SIG-M5 (cell line): ENCODE measurements at places on chromosomes 2 and 18.

GRCh38 chr2:75516378-75517360 is 44.1 kb downstream of the EVA1A start:
- no peak for DNase-seq

DNA sequence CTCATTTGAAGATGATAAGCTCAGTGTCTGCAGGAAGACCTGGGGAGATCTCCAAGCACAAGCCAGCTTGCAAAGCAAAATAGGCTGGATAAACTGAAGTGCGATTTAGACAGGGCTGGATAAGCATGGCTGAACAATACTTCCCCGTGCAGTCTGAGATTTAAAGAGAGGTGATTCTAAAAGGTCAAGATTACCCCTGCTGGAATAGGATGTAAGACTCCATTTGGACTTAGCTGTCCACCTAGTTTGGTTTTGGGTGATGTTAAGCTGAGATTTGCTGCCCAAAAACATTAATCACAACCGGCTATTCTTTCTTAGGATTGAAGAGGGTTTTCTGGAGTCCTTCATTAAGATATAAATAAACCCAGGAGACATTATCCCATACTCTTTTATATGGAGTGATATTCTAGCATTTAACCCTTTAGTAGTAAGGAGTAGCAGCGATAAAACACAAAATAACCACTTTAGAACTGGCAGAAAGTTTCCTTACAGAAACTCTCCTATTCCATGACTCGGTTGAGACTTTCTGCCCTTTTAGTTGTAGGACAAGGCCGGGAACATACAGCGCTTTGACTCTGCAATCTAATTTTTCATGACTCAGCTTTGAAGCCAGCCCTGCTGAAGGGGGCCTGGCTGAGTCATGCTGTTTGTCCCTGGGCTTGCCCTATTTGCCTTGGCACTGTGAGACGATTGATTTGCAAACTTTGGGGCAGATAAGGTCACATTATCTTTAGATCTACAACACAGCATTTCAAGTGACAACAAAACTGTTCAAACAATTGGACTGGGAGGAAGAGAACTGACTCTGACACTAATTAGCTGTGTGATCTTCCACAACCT is 238.2 kb downstream of the GCA start:
- DNase-seq = no peak

DNA sequence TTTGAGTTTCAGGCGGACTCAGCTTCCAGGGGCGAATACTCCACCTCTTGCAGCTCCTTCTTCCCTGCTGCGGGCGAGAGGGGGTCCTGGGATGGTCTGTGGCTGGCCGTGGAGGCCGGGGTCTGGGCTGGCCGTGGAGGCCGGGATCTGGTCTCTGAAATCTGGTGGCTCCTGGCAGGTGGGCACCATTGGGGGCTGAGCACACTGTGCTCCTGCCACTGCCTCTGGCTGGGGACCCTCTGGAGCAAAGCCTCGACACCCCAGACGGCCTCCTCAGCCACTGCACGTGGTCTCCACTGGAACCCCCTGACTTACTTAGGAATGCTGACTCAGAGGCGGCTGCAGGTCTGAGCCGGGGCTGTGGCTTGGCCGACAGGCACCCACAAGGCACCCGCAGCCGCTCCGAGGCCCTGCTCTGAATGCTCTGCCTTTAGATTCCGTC is 100.1 kb upstream of the ALKAL2 start:
- DNase-seq = no peak

DNA sequence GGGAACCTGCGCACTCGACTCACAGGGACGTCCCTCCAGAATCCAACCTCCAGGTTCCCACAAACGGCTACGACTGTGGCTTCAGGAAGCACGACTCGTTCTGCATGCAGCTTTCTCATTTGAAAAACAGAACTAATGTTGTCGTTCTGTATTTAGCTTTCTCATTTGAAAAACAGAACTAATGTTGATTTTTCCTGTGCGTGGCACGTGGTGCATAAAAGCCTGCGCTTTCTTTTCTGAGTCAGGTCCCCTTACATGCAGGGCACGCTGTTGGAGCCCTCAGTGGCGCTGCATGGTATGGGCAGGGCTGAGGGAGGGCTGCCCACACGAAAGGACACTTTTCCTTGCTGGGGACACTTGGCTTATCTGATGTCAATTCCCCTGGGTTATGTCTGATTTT is 124.3 kb downstream of the TMEM18 start:
- no peak for DNase-seq

DNA sequence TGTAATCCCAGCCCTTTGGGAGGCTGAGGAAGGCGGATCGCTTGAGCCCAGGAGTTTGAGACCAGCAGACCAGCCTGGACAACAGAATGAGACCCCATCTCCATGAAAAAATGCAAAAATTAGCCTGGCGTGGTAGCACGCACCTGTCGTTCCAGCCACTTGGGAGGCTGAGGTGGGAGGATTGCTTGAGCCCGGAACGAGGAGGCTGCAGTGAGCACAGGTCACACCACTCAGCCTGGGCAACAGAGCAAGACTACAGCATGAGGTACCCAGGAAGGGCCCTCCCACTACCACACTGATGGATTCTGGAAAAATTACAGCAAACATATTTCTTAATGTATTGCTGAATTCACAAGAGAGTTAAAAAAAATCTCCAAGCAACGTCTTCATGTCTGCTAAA is 56.3 kb upstream of the HPCAL1 start:
- DNase-seq = no peak

DNA sequence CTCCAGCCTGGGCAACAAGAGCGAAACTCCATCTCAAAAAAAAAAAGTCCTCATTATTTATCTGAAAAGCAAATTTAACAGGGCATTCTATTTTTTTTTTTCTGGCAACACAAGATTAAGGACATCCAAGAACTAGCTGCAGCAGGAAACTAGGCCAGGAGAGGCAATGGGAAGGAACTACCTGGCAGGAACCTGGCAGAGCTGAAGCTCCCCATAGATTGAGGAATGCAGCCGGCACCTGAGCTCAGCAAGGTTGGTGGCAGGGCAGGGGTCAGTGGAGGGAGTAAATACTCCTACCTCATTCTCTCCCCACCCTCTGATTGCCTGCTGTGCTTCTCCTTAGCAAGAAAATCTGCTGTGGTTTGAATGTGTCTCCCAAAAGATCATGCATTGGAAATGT is 30.4 kb upstream of the LAPTM4A start:
- DNase-seq = no peak

- DNase-seq = no peak
Measured at GRCh38 chr2:100146657-100146960, 4.2 kb upstream of the AFF3 start.

- no peak for DNase-seq
Measured at GRCh38 chr2:175947073-175947472, 55.0 kb downstream of the LNPK start.

DNA sequence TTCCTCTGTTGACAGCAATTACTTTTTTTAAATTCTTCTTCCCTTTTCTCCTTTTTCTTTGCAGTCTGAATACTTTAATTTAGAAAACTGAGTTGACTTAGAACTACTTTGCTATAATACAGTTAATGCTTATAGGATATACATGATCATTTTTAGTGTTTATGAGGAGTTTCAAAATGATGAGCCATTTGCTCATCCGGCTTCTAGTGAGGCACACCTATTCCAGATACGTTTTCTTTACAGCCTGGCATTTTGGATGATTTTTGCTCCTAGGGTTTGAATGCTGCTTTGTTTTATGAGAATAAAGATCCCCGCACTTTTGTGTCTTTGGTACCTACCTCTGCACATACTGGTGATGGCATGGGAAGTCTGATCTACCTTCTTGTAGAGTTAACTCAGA is 52.8 kb downstream of the EIF5B start:
- no peak for DNase-seq

DNA sequence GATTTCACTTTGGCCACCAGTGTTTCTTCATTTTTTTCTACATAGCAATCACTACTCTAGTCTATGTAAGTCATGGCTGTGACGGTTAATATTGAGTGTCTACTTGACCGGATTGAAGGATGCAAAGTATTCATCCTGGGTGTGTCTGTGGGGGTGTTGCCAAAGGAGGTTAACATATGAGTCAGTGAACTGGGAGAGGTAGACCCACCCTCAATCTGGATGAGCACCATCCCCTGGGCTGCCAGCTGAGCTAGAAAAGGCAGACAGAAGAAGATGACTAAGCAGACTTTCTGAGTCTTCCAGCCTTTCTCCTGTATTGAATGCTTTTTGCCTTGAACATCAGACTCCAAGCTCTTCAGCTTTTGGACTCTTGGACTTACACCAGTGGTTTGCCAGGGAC is 265.0 kb upstream of the SLC8A1 start:
- no peak for DNase-seq

DNA sequence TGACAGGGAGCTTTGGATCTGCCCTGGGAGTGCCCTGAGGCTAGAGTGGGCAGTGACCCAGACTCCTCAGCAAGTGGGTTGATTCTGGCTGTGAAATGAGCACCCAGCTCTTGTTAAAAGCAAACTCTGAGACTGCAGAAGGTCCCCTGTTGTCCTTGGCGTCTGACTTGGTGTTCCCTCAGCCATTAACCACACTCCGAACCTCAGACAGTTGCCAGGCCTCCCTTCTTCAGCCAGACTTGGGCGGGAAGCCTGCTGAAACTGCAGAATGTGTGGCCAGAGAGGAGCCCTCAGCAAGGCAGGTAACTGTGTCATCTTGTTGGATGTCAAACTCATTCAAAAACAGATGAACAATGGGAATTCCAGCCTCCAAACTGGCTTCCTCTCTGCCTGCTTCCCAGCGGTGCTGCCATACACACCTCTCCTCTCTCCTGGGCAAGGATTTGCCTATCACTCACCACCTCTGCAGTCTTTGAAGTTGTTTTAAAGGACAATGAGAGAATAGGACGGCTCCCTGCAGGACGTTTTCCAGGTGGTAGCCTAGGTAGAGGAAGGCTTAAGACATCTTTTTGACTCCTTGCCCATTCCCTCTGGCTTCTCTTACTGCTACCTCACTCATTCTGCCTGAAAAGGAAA is 38.9 kb upstream of the B3GNT2 start:
- DNase-seq = no peak

DNA sequence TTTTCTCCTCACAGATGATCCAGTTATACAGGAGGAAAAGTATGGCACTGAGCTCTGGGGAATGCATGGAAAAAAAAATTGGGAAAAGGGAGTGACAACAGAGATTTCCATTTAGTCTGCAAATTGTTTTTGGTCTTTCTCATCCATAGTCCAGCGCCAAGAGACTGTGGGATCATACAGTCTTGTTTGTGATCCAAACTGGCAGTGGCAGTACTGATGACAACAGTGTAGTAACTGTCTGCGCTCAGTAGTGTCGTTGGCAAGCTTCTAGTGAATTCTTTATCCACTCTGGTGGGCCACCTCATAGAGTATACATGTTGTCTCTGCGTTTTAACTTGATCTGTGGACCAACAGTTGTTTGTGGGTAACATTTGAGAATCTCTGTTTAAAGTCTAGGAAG is 37.9 kb downstream of the GALNT1 start:
- no peak for DNase-seq

DNA sequence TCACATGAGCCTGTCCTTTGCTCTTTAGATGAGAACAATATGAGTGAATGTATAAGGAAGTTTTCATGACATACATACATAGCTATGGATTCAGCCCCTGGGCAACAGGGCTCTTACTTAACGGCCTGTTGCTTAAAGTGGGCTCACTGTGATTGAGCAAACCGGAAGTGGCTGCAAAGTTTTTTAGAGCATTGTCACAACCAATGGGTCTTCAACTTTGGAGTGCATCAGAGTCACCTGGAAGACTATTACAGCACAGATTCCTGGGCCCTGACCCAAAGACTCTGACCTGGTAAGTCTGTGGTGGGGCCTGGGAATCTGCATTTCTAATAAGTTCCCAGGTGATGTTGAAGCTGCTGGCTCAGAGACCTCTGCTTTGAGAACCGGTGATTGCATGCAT is 106.3 kb upstream of the SEC11C start:
- DNase-seq = no peak

DNA sequence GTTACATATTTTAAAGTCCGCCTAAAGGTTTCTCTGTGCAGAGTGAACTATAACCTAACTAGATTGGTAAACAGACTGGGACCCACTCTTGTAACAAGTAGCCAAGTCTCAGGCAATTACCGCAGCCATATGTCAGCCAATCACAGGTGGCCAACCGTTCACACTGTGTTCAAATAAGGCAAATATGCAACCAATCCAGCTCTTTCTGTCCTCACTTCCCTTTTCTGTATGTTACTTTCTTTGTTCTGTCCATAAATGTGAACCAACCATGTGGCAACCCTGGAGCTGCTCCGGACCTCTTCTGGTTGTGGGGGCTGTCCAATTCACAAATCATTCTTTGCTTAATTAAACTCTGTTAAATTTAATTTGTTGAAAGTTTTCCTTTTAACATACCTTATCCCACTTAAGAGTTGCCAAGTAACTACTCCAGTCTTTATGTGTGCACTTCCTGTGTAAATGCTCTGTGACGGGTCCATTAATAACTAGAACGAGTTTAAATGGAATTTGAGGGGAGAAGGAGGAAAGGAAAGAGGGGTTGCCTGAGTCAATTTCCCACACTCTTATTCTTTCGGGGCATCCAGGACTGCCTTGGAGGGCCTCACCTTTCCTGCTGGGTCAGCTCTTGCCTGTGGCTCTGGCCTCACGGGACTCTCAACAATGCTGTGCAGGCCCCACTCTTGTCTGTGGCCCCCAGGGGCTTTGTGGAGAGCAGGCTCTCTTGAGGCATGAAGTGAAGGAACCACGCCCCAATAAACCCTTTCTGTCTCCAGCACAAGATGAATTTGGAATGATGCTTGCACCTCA is 6.6 kb upstream of the RPL37A start:
- DNase-seq = no peak
